ENCODE measurements at places on chromosomes 4 and X.

DNA sequence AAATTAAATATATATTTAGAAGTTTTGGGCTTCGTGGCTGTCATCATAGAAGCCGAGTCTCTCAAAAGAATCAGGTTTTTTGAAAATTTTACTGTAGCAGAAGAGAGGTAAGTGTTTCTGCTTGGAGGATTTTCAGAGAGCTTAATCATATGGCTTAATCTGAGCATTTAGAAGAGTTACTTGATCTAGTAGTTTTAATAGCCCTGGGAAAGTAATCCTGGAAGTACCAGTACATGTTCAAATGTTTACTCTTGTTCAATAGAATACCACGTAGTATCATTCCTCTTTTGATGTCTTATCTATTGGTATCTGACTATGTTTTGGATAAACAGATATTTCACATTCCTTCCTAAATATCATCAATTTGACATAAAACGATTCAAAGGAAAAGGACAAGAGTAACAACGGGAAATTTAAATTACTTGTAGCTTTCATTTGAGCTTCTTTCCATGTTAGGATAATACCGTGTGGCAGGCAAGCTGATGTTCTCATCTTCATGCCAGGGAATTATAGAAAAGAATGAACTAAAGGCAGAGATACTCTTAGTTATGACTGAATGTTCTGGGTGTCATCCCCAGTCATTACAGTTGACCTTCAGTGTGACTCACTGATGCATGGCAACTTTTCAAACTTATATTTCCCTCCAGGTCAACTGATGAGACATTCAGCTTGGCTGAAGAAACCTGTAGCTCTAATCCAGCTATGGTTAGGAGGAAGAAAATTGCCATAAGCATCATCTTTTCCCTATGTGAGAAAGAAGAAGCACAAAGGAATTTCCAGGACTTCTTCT is 89.8 kb downstream of the FNIP2 start:
- DNase-seq, result no peak

DNA sequence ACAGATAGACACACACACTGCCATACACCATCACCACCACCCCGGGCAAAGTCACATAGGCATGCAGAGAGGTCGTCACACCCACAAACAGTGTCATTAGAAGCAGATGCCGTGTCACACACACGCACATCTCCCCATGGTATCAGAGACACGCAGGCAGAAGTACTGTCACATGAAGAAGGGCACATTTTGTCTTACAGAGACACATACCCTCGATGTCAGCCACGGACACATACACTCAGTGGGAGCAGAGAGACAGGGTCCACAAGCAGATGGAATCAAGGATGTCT is 3.3 kb downstream of the NALF2 start:
- no peak for DNase-seq

GRCh38 chrX:57607295-57608187 is 15.7 kb downstream of the ZXDB start:
- DNase-seq, result no peak

GRCh38 chr4:11507920-11508319 is 79.2 kb upstream of the HS3ST1 start:
- no peak for DNase-seq

- DNase-seq, result no peak
Measured at GRCh38 chr4:185145572-185145971, 2.5 kb downstream of the SLC25A4 start.

- no peak for DNase-seq
Measured at GRCh38 chr4:185839770-185840169, 27.8 kb upstream of the SORBS2 start.

DNA sequence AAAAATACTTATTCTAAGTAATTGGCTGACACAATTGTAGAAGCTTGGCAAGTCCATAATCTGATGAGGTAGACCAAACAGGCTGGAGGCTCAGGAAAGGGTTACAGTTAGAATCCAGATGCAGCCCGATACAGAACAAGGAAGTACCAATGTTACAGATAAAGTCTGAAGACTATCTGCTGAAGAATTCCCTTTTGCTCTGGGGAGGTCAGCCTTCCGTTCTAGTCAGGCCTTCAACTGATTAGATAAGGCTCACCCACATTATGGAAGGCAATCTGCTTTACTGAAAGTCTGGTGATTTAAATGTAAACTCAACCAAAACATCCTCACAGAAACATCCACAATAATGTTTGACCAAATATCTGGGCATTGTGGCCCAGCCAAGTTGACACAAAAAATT is 7.4 kb upstream of the DYNLT3 start:
- no peak for DNase-seq

DNA sequence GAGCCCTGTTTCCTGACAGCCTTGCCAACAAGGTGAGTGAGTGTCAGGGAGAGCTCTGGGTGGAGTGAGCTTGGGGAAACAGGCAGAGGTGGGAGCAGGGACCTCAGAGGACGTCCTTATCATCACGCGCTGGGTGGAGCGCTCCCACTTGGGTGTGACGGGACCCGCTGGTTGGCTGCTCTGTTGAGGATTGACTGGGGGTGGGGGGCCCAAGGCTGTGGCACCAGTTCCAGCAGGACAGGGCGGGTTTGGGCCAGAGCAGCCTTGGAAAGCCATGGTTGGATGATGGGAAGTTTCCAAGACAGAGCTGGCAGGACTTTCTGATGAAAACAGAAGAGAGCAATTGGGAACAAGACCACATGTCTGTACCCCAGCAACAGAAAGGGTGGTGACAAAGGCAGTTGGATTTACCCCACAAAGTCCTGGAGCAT is 3.0 kb upstream of the PCGF3 start:
- no peak for DNase-seq

- DNase-seq, result no peak
Measured at GRCh38 chr4:124454772-124455270, 257.7 kb downstream of the ANKRD50 start.

- no peak for DNase-seq
Measured at GRCh38 chrX:17692709-17693346, 44.5 kb upstream of the SCML1 start.

GRCh38 chr4:47642191-47642830 is 157.2 kb downstream of the ATP10D start:
- no peak for DNase-seq

- DNase-seq, result no peak
Measured at GRCh38 chr4:75698162-75698962, 25.2 kb upstream of the G3BP2 start.

DNA sequence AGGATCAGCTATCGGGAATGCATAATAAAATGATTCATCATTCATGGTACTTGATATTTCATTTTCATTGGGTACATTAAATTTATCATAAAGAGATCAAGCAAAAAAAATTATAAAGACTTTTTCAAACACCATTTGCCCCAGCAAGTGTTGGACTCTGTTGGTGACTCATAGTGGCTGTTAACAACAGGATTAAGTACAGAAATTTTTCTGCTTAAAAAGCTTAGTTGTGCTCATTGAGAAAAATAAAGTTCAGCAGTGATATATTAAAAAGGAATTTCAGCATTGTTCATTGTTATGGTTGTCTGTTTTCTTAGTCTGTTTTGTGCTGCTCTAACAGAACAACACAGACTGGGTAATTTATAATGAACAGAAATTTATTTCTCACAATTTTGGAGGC is 86.2 kb upstream of the PCDH10 start:
- DNase-seq, result no peak

- DNase-seq, result no peak
Measured at GRCh38 chr4:155966731-155967395, 13.2 kb upstream of the CTSO start.

- no peak for DNase-seq
Measured at GRCh38 chr4:113919611-113920010, 59.8 kb downstream of the ARSJ start.

DNA sequence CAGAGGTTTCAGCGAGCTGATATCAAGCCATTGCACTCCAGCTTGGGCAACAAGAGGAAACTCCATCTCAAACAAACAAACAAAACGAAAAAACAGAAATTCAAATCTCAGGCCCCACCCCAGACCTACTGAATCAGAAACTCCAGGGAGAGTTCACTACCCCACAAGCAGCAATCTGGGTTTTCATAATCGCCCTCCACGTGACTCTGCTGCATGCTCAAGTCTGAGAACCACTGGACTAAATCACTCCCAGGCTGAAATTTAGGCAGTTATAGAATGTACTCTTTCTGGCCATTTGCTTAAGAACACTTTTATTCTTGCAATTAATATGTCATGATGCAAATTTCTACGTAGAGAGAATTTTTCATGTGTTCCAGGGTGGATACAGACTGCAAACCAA is 287.3 kb downstream of the USP46 start:
- DNase-seq, result no peak

- no peak for DNase-seq
Measured at GRCh38 chrX:69076088-69076487, 89.2 kb downstream of the PJA1 start.

DNA sequence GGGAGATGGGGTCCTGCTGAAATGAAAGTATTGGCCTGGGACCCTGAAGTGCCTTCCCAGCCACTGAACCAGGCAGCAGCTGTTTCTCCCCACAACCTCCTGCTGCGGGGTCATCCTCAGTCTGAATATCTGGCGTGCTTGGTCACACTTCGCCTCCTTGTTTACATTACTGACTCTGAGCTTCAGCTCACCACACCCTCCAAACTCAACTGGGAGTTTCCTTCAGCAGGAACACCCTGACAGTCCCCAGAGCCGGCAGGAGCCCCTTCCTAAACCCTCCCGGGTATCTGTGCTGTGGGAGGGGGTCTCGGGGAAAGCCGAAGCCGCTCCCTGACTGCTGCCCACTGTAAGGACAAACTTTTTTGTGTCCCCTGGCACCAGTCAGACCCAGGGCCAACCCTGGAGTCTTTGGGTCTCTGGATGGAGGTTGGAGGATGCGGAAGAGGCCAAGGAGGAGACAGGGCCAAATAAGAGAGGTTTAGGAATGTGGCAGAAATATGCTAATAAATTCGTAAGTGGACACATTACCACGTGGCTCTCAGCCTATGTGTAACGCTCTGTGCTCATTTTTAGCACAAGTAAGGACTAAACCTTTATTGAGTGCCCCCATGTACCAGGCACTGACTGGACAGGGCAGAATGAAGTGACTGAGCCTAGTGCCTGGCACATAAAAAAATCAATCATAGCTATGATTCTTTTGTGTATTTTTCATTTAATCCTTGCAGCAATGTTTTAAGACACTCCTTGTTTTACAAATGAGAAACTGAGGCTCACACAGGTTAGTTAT is 20.7 kb downstream of the FHDC1 start:
- no peak for DNase-seq

DNA sequence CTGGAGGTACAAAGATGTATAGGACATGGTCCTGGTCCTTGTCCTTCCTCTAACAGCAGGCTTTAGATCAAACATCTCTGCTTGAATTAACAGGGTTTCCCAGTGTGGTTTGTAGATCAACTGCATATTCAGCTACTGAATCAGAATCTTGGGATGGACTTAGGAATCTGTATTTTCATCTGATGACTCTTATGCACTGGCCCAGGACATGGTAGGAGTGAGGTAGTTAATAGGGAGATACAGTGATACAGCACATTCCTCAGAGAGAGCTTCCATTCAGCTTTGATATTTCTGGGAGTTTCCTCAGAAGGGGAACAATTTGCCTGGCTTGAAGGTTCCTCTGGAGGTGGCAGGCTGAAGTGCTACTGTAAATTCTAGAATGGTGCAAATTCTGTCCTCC is 203.1 kb downstream of the LARP7 start:
- DNase-seq, result no peak

GRCh38 chrX:28847423-28847822 is 260.2 kb downstream of the IL1RAPL1 start:
- no peak for DNase-seq

DNA sequence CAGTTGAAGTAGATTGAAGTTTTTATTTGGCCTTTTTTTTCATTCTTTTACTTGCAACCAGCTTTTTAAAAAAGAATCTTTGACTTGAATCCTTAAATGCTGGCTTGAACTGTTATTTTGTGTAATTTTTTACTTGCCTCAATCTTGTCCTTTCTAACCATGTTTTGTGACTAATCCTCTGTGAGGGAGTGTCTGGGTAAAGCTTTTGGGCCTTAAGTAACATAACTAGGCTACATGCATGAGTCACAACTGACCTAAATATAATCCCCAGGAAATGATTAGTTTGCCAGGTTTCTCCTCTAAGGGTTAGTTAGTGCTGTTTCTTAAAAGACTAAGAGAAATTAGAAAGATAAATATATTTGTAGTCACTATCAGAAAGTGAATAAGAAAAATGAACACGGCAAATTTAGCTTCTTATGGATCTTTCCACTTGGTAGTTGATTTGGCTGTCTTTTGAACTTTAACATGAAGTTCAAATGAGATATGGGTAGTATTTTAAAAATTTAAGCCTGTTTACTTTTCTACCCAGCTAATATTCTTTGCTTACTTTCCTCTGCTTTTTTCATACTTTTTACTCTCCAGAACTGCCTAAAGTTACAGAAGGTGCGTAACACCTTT is 13.0 kb downstream of the EXOC1 start:
- DNase-seq, result no peak

- no peak for DNase-seq
Measured at GRCh38 chrX:9335251-9335650, 129.6 kb upstream of the TBL1X start.

DNA sequence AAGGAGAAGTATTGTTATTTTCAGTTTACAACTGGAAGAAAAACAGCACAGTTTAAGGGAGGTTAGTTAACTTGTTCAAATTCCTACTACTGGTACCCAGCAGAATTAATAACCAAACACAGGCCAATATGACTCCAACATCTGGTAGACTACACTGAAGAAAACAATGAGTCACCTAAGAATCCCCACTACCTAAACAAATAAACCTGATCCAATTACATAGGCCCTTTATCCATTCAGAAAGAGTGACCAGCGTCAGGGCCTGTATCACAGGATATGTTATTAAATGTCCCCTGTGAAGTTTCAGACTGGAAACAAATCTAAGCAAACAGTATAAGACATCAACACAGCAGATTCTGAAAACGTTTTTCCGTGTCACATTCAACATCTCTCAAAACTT is 492.5 kb upstream of the INTU start:
- no peak for DNase-seq

DNA sequence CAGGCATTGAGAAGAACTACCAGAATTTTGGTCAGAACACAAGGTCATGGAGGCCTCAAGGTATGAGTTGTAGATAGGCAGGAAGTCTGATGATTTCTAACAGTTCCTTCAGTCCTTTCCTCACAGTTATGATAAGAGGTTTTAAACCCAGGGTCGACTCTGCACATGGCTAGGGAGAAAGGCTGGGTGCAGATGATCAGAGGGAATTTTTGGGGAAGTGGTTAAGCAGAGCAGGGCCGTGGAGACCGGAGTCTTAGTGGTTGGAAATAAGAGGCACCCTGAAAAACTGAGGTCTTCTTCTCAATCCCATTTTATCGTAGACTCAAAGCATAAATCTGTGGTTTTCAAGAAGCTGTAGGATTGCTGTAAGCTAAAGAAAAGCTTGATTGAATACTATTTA is 118.5 kb upstream of the ANK2 start:
- DNase-seq, result no peak
